Left ventricle myocardium inferior (tissue), 1 donor: ENCODE measurements at places on chromosomes 13 and 19. TPM values are rescaled to one million over a fixed set of nuclear protein-coding genes. Genes with fewer than 3 reads are reported as not detected.

- no peak for DNase-seq
Measured at GRCh38 chr13:19795956-19796355, 13.2 kb upstream of the PSPC1 start.

DNA sequence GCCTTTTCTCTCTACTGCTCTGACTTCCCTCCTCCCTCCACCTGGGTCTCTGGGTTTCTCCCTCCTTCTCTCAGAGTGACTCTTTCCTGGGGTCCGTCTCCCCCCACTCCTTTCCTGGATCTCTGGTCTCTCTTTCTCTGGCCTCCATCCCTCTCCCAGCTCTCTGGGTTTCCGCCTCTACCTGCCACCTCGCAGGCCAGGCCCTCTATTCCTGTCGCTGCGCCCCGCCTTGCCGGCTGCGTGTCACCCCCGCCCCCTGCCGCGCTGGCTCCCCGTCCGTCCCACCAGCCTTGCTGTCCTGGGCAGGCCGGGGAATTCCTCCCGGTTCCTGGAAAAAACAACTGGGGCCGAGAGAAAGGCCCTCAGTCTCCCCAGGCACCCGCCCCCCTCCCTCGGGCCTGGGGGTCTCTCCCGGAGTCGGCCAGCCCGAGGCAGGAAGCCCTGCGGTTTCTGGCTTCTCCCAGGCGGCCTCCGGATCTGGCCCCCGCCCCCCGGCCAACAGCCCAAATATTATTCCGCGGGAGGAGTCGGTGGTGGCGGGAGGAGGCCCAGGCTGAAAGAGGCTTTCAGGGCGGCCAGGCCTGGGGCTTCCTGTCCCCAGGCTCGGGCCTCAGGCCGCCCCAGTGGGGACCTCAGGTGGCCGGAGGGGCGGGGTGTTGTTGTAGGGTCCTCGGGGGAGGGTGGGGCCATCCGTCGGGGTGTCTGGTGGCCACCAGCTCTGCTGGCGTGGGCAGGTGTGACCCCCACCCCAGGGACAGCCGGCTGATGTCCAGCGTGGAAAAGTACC is 9.3 kb downstream of the IRF2BP1 start:
- peak; percentile 41 for DNase-seq

- DNase-seq: no peak
Measured at GRCh38 chr13:43058318-43058674, 34.9 kb downstream of the DNAJC15 start.

Gene HNRNPA1L2
- 3.2 TPM for total RNA-seq

Gene CEACAM16
- not detected for total RNA-seq

GRCh38 chr13:100213576-100213975 is 124.7 kb downstream of the PCCA start:
- no peak for DNase-seq

- DNase-seq: peak; percentile 41
Measured at GRCh38 chr19:56309511-56310185, 5.0 kb downstream of the ZSCAN5A start.

- no peak for DNase-seq
Measured at GRCh38 chr19:577439-578392, 5.3 kb downstream of the BSG start.

GRCh38 chr13:109856350-109856749 is 70.0 kb upstream of the IRS2 start:
- no peak for DNase-seq

DNA sequence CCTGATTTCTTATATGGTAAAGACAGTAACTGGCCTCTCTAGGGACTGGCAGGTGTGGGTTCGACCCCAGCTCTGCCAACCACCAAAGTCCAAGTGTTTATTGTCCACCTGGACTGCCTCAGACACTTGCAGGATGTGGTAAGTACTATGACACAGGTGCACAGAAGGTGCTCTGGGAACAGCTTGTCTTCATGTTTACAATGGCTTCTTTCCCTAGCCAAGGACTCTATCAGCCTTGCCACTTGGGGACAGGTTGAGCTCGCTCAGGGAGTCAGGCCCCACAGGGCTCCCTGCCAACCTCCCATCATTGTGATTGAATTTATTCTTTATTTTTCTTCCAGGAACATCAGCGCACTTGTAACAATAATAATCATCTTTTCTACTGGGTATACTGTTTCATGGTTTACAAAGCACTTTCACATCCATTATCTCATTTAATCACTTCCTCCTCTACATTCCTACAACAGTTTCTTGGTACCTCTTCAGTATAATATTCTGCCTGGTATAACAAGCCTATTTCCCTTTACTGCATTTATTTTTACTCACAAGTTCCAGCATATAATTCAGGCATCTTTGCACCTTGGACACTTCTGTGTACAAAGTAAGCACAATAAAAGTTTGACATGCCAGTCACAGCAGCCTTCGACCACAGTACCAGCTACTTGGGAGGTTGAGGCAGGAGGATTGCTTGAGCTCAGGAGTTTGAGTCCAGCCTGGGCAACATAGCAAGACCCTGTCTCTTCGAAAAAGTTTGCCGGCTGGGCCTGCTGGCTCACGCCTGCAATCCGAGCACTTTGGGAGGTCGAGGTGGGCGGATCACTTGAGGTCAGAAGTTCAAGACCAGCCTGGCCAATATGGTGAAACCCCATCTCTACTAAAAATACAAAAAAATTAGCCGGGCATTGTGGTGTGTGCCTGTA is 24.2 kb upstream of the GATAD2A start:
- no peak for DNase-seq

GRCh38 chr19:18504886-18505610 is 16.8 kb downstream of the ELL start:
- no peak for DNase-seq

DNA sequence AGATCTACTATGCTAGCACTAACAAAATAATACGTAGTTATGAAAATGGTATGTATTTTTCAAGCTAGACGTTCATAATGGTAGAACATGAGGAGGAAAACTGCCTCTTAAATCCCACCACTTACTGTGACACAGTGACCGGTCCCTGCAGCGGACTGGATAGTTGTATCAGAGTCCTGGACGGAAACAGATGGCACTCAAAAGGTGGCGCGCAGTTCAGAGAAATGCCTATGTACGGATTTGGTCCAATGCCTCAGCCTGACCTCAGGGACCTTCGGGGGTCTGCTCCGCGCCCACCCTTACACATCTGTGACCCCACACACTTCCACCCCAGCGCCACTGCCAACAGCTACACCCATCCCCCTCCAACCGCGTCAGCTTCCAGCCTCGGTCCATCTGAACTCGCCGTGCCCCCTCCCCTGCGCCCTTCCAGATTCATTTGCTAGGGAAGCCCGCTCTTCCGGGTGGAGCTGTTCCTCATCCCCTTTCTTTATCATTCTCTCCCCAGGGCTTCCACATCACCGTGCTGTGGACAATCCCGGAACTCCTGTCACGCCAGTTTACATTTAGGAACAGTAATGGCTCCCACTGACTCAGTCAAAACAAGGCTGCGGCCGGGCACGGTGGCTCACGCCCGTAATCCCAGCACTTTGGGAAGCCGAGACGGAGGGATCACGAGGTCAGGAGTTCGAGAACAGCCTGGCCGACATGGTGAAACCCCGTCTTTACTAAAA is 792 bp upstream of the LENG8 start:
- peak; percentile 52 for DNase-seq

DNA sequence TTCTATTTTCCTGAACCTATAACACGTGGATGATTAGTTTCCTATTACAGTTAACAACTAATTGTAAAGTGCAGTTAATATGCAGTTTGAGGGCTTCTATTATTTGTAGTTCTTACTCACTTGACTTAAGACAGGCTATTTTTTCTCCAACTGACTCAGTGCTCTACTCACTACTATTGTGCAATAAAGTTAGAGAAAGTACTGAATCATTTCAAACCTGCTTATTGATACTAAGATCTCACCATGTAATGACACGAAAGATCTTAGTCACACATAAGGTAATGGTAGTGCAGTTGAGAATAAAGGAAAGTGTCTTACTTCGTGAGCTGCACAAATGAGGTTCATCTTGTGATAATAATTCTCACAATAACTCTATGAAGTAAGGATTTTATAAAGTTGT is 22.8 kb upstream of the ITM2B start:
- no peak for DNase-seq

DNA sequence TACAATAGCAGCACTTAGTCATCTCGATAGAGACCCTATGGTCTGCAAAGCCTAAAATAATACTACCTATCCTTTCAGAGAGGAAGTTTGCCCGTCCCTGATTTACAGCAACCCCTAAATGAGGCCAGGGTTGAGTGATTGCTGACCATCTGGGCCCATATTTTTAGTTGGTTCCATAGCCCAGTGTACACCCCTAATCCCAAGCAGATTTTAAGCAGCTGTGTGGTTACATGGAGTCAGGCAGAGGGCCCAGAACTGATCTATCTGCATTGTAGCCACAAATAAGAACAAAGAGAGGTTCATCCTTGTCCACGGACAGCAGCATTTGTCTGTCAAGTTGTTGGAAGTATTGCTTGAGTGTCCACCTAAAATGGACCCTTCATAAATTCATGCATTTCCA is 148.2 kb downstream of the DCT start:
- no peak for DNase-seq

GRCh38 chr13:75963302-75963701 is 327.2 kb downstream of the LMO7 start:
- no peak for DNase-seq

GRCh38 chr19:38900202-38900629 is 447 bp downstream of the NFKBIB start:
- DNase-seq: no peak

GRCh38 chr13:35978607-35979316 is 152.4 kb downstream of the DCLK1 start:
- DNase-seq: no peak

GRCh38 chr19:33221638-33222037 is 4.0 kb downstream of the SLC7A10 start:
- no peak for DNase-seq

GRCh38 chr19:52640916-52641315 is 2.8 kb upstream of the ZNF83 start:
- DNase-seq: no peak

Gene VSTM1
- total RNA-seq: not detected

Gene MIA
- not detected for total RNA-seq

DNA sequence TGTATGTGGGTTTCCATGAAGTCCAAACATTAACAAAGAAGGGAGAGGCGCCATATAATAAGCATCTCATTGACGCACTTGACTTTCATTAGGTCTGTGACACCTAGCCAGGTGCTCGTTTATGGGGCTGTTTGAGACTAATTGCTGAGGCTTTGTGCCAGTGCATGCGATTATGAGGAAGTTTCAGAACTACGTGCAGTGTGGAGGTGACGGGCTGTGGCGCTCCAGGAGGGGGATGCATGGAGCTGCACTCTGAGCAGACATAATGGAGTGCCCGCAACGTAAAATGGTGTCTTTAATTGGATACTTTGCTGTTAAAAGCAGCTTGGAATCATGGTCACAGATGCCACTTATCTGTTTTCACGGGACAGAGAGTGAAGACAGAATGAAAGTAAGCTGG is 223.2 kb downstream of the FGF9 start:
- no peak for DNase-seq

Gene IGFL3
- total RNA-seq: not detected

Gene TDRD3
- 46.6 TPM for total RNA-seq

DNA sequence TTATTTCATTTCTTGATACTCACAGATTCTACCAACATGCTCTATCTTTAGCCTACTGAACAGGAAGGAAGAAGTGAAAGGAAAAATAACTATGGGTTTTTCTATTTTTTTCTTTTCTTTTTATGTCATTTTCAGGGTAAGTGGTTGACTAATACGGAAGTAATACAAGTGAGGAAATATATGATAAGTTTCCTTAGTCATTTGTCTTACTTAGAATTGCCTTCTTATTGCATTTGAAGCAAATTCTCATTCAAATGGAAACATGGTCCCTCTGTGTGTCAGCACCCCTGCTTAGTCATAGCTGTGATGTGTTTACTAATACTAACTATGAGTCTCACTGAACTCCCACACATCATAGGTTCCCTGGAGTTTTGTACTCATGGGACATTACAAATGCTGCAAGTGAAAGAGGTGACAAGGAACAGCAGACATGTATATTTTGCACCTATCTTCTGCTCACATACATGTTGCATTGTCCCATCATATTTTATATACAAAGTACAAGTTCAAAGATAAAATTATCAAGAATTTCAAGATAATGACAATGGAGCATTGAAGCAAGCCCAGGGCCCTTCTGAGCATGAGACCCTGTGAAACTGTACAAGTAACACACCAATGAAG is 60.1 kb downstream of the DCT start:
- DNase-seq: no peak
